ENCODE measurements at places on chromosomes 13 and 19. TPM values are rescaled to one million over a fixed set of nuclear protein-coding genes. Genes with fewer than 3 reads are reported as not detected.

GRCh38 chr13:110136660-110137585, 170.0 kb downstream of the COL4A1 start:
- no peak for DNase-seq

GRCh38 chr13:48411147-48411794, 1.6 kb downstream of the LPAR6 start:
- DNase-seq = no peak

NLRP11 gene
- not detected for total RNA-seq

AXL gene
- 19.3 TPM for total RNA-seq

DNA sequence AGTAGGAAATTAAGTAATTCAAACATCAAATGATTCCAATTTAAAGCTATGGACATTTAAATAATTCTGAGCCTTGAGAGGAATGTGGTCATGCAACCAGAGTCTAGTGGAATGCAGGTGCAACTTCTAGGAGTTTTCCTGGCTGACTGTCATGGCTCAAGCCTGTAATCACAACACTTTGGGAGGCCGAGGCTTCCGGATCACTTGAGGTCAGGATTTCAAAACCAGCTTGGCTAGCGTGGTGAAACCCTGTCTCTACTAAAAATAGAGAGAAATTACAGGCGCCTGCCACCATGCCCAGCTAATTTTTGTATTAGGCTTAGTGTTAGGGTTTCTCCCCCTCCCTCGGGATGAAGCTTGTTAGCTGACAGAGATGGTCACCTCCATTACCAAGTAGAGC, 6.4 kb downstream of the ZNF808 start:
- DNase-seq = no peak

MYO16 gene
- not detected for total RNA-seq

Data from mucosa of descending colon (tissue), 3 donors.